Fibroblast of the aortic adventitia (primary cell): ENCODE measurements at places on chromosomes 5 and 9.

DNA sequence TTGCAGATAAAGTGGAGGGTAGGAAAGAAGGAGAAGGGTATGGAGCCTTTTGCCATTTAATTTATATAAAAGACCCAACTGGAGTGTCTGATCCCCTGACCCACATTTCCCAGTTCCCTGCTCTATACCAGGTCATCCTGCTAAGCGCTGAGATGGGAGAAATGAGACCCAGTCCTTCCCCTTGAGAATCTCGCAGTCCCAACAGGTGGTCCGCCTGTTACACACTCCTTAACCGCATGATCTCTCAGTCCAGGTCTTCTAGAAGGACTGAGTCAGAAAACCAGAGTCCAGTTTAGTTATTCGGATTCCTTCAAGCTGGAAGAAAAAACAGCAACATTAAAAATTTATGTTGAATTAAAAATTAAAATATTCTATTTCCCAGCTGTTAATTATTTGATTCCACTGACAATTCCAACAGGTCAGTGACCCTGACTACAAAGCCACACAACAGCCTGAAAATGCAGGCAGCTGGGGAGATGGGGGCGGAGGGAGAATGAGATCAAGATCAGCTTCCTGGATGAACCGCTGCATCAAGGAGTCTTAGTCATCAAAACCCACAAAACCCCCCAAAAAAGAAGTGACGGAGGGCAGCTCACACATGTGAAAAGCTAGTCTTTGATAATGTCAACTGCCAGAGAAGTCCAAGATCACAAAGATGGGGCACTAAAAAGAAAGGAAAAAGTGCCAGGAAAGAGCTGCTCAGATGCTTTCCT lies 44.0 kb downstream of the GGTA1 start:
- DNase-seq = no peak

GRCh38 chr9:87245271-87245670 lies 252.4 kb upstream of the DAPK1 start:
- no peak for DNase-seq

- DNase-seq = no peak
Measured at GRCh38 chr5:54301220-54301619, 9.2 kb downstream of the ARL15 start.

GRCh38 chr5:147832541-147832940 lies 1.1 kb upstream of the SPINK1 start:
- DNase-seq = no peak

DNA sequence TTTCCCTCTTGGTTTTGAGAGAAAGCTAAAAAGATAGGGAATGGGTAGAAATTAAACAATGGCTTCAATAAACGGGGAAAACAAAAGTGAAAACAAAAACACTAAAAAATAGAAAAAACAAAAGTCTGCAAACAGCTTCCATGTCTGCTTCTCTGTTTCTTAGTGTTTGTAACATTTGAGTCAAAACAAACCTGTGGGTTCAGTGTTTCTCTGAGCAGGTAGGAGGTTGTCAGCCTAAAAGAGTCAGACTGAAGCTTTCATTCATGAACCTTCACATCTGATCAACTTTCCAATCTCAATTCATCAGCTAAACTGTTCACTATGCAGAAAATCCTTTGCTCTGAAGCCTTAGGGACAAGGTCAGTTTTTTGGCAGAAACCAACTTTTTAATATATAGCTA lies 102.5 kb upstream of the ADAMTS16 start:
- no peak for DNase-seq

DNA sequence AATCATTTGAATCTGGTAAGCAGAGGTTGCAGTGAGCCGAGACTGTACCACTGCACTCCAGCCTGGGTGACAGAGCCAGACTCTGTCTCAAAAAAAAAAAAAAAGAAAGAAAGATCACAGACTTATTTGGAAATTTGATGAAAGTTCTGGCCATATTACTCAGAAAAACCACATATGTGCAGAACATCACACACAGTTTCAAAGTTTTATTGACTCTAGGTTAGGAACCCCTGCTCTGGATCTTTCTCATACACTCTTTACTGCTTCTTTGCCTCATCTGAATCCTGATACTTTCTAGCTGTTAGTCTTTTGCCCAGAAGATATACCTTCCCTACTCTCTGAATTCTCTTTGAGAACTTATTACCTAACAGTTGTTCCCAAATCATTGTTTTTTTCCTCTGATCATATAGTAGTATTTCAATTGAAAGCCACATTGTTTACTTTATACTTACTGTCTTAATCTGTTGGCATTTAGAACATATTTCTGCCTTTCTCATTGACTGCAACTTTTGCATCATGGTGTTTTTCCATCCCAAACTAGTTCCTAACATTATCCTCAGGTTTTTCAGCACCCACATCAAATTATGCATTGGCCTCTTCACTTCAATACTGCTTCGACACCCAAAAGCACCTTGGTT lies 68.7 kb downstream of the LNPEP start:
- no peak for DNase-seq

GRCh38 chr9:120925535-120926396 lies 830 bp downstream of the TRAF1 start:
- DNase-seq = peak; percentile 93
